ENCODE measurements at places on chromosomes 6 and 20.

DNA sequence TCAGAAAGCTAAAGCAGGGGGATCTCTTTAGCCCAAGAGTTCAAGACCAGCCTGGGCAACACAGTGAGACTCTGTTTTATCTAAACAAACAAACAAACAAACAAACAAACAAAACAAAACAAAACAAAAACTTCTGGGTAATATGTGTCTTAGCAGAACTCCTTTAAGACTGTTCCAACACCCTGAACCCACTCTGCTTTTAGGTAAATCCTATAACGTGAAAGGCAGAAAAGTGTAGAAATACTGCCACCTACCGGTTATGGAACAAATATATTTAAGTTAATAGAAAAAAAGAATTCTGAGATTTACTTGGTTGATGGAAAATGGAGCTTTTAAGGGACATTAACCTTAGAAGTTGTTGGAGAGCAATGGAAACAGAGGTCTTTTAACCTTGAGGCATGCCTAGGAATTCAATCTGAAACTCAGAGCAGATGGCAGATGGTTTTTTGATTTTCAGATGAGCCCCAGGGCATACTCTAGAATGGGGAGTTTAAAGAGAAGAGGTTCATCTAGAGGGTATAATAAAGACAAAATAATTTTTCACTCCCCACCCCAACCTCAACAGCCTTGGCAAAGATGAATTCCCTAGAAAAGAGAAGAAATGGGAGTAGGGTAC lies 38.5 kb downstream of the SOD2 start:
- peak; percentile 59 for DNase-seq

DNA sequence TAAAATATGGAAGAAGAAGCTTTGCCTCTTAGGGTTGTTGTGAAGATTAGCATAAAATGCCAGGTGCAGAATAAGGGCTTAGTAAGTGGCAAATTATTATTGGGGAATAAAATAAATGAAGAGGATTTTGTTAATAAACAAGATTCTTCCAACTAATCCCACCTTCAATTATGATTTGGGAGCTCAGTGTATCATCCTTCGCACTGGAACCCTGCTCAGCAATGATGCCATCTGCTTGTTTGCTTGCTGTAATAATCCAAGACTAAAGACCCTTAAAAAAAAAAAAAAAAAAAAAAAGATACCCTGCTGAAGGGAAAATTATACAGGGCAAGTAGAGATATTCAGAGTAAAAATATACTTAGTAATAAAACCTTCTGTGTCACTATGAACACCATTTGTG lies 62.0 kb upstream of the RREB1 start:
- DNase-seq = no peak

DNA sequence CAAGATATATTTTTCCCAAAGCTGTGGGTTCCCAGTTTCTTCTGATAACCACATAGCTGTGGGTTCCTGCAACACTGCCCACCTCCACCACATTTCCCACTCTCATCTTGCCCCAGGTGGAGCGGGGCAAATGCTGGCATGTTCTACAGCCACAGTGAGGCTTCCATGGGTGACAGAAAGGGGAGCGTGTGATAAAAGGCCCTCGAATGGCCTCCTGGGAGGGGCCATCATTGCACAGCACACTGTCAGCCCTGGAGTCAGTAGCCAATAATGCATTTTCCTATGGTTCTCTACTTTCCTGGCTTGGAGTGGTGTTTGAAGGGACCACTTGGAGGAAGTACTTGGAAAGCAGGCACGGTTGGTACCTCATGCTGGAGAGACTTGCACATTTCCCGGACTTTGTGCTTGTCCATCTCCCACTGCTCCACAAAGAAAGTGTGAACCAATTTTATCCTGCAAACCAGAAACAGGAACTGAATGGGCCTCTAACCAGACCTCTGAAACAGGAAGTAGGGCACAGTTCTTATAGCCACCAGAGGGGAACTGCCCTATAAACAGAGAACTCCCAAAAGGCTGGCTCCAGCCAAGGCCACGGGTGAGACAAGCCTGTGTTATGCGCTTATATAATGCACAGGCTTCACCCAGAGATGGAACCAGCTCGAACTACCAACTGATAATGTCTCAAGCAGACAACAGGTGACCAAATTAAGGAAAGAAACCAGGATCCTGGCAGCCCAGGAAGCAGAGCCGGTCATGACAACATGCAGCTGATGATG lies 8.6 kb downstream of the MAP3K5 start:
- no peak for DNase-seq

DNA sequence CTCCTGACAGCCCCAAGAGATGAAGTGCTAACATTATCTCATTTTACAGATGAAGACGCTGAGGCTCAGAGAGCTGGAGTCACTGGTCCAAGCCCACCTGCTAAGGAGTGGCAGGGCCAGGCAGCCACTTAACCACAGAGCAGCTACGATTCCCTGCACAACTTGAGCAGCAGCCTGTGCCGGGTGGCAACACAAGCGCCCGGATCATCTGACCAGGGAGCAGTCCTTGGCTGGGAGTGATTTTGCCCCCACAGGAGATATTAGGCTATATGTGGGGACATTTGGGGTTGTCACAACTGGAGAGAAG lies 93.2 kb upstream of the PTPN1 start:
- no peak for DNase-seq

DNA sequence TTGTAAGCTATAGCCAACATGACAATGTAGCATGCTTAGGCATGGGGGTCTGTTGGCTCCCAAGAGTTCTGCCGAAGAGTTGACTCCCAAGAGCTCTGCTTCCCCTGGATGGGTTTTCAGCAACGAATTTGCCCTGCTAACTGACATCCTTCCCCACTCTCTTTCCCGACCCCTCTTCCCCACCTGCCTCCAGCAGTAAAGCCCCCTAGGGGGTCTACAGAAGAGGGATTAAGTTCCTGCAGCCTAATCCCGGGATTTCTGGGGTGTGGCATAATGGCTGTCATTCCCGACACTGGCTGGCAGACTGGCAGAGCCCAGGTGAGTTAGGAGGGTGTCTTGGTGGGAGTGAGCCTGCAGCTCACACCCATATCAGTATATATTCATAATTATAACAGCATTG lies 121.0 kb upstream of the ZNF184 start:
- no peak for DNase-seq

DNA sequence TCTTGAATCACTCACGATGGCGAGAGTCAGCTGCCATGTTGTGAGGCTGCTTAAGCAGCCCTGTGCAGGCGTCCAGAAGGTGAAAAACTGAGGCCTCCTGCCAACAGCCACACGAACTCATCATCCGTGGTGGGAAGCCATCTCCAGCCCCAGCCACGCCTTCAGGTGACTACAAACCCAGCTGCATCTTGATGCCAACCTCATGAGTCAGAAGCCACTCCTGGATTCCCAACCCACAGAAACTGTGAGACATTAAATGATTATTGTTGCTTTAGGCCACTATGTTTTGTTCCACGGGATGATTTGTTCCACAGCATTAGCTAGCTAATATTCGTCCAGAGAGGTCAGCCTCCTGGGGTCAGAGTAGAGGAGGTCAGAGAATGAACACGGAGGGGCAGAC lies 80.5 kb downstream of the SNX5 start:
- no peak for DNase-seq

DNA sequence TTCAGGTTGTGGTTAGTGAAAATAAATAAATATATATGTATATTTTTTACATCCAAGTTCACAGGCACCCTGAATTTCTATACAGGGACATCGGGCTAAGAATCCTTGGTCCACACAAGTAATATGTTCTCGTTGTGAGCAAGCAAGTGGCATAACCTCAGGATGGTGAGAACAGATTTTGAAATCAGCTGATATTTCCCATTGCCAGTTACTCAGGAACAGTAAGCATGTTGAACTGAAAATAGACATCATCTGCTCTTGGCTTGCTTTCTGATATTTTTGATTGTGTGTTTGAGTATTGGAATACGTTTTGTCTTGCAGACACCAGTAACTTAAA lies 87.7 kb downstream of the TRMT6 start:
- DNase-seq = no peak

- no peak for DNase-seq
Observed at GRCh38 chr20:37194621-37195417, 15.5 kb upstream of the MROH8 start.

- no peak for DNase-seq
Observed at GRCh38 chr6:161181121-161181520, 92.7 kb downstream of the AGPAT4 start.

- DNase-seq = no peak
Observed at GRCh38 chr20:63454731-63455567, 17.5 kb downstream of the KCNQ2 start.

DNA sequence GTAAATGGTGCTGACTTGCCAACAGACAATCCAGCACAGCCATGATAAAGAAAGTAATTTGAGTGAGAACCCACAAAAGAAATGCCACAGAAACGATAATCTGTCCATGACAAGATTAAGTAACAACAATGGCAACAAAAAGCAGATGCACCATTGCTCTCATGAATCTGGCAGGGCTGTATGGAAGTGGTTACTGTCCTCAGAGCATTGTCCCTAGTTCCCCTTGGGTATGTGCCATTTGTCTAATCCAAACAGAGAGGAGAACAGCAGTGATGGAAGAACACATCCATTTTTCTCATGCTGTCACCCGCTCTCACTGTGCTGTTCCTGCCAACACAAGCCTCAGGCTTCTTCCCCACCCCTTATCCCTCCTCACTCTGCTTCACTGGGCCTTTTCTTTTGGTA lies 65.8 kb downstream of the REV3L start:
- no peak for DNase-seq

GRCh38 chr6:3410385-3411360 lies 46.2 kb downstream of the SLC22A23 start:
- peak; percentile 49 for DNase-seq

DNA sequence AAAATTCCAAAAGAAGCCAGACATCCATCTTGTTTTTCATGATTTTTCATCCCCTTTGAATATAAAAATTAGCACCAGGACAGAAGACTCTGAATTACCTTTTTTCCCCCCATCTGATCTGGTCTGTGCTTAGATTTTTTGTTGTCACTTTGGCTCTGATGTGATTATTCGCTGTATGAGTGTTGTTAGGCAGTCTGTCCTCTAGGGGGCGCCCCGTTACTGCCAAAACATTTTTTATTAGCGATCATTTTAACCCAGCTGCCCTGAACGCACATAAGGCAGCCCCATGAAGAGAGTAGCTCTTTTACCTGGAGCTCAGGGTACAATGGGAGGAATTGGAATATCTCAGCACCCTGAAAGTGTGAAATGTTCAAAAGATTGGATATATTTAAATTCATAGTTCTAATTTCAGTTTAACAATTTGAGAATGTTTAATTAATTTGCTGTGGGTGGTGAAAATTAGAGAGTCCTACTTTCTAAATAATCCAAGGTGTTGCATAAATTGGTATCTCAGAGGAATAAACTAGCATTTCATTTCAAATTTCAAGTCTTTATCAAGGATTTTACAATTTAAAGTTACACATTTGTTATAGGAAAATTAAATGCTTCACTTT lies 60.8 kb downstream of the PRPH2 start:
- peak; percentile 45 for DNase-seq
